ENCODE measurements at places on chromosomes 3 and 15.

DNA sequence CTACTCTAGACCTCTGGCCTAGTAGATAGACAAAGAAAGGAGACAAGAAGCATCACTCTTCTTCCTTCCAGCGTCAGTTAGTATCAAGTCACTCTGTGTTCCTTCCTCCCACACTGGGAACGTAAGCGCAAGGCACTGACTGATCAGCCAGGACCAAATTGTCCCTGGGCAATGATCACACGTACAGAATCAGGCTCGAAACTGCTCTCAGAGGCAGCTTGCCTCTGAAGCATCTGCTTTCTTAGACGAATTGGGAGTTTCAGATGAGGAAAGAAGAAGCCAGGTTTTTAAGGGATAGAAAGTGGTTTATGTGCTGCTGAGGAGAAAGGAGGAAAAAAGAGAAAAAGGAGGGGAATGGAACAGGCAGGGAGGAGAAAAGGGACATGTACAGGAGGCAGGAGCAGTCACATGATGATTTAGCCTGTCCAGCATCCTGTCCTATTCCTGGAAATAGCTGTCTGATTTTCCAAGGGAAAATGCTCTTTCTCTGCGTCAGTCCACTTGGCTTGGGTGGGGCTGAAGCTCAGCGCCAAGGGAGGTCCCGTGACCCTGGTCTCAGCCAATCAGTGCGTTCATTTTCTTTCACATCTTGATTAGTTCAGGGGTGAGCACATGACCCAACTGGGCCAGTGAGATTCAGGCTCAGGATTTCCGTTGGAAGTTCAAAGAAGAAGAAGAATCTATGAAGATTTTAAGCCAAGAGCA lies 102.0 kb upstream of the PRICKLE2 start:
- DNase-seq: no peak

DNA sequence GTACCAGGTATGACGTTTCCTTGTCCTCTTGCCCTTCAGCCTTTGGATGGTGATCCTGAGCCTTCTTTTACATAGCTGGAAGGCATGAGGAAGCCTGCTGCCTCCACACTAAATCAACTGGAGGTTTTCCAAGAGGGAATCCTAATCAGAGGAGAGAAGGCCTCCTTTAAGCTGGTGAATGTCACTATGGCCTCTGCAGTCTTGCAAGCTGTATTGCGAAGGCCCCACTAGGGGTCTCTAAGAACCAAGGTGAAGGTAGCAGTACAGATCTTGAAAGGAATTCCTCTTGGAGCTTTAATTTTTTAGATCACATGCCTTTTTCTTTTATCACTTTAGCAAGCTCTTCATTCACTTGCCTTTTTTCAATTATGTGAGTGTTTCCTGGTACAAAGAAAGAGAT lies 119.2 kb downstream of the GHSR start:
- no peak for DNase-seq

DNA sequence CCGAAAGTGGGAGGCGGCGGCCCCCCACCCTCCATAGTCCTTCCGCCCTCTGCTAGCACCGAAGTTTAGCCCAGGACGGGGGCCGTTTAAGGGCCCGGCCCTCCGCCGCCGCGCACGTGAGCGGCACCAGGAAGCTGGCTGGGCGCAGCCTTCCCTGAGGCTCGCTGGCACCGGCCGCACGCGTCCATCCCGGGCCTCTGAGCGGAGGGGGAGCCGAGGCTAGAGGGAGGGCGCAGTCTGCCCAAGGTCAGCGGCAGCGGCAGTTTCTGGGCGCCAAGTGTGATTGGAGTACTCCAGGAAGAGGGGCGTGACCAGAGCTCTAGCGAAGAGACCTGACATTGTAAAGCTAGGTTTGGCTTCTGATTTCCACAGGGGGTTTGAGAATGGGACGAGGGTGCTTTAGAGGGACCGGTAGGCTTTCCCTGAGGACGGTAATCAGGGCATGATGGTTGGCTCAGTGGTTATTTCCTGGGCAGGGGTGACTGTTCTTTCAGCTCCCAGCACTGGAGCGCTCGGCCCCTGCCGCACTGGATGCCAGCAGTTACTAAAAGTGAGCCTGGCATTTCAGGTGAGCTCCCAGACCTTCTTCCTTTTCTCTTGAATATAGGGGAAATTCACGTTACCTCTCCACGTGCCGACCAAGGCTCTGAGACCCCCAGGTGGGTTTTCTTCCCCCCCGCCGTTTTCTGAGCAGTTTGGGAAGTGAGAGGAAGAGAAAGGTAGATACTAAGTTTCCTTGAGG lies 853 bp downstream of the TEX264 start:
- peak; percentile 23 for DNase-seq

GRCh38 chr15:57969355-57969754 lies 96.2 kb downstream of the ALDH1A2 start:
- DNase-seq: no peak

- no peak for DNase-seq
Measured at GRCh38 chr3:191768421-191768820, 307.5 kb downstream of the PYDC2 start.

DNA sequence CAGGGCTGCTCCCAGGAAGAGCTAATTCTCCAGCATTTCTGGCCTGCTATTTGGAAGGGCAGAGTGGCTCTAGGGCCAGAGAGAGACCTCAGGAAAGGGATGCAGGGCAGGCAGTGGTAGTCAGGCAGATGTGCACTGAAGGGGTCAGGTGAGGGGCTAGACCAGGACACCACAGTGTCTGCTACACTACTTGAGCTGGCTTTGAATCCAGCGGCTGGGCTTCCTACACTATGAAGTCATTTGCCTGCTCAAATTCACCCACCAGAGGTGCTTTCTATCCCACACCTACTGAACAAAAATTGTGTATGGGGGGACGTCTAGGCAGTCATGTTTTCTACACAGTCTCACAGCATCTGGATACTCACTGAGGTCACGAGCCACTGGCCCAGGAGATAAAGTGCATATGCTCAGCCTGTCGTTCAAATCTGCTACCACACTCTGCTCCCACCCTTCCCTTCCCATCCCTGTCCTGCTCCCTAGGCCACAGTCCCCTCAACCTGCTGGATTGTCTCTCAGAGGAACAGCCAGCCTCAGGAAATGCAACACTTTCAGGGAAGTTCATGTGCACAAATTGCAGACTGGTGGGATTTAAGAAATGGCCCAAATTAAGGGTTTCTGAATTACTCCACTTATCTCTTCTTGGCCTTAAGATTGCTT lies 49.9 kb upstream of the SLC6A11 start:
- no peak for DNase-seq

DNA sequence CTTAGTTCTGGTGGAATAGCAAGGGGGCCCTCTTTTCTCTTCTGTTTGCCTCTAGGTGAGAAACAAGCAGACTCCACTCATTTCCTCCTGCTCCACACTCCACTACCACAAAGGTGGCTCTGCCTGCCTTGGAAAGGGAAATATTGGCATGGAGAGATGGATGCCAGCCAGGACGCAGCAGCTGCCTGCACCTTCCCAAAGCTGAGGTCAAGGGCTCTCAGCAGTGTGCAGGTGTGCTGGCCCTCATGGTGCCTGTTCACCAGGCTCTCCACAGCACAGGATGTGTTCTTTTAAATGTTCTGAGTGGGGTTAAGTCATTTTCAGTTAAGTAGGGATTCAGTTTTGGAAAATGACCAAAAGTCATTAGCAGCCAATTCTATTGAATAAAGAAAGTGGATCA lies 211.2 kb upstream of the STRIT1 start:
- DNase-seq: no peak

DNA sequence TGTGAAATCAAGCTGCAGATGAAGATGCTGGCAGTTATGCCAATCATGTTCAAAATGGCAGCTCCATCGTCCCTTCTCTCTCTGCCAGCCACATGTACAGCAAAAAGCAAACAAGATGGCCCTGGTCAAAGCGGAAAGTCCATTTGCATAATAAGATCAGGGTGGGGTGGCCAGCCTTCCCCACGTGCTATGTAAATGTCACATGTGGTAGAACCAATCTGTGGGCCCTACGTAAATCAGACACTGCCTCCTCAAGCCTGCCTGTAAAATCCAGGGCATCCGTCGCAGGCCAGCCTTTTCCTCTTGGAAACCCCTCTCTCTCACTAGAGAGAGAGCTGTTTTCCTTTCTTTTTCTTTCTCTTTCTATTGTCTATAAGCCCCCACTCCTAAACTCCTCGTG lies 243.5 kb upstream of the KBTBD8 start:
- DNase-seq: no peak

GRCh38 chr3:65083240-65083639 lies 395.4 kb upstream of the ADAMTS9 start:
- no peak for DNase-seq

DNA sequence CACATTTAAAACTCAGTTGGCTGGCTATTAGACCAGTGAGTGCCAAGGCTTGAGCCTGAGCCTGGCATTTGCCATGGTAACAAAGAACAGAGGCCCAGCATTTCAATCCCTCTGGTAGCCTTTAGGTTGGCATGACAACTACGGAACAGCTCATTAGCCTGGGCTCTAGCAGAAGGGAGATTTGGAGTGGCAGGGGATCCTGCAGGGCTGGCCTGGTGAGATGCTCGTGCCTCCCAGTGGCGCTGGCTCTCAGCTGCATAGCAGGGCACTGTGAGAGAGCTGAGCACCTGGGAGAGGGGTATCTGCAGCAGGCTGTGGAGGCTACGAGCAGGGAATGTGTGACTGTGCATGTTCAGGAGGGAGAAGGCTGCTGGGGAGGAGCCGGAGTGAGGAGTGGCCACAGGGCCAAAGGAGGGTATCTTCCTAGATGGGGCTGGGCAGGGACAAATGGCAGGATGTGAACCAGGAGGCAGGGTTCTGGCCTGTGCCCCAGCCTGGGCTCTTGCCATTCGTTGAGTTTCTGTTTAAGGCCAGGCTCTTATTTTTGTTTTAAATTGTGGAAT lies 5.6 kb upstream of the ABTB1 start:
- DNase-seq: no peak

GRCh38 chr3:43005253-43005652 lies 26.1 kb downstream of the GASK1A start:
- DNase-seq: no peak

GRCh38 chr3:50003216-50003615 lies 63.3 kb downstream of the RBM6 start:
- DNase-seq: no peak

GRCh38 chr3:183538486-183538885 lies 17.0 kb downstream of the KLHL6 start:
- no peak for DNase-seq

- no peak for DNase-seq
Measured at GRCh38 chr15:85318732-85319076, 61.7 kb upstream of the AKAP13 start.

DNA sequence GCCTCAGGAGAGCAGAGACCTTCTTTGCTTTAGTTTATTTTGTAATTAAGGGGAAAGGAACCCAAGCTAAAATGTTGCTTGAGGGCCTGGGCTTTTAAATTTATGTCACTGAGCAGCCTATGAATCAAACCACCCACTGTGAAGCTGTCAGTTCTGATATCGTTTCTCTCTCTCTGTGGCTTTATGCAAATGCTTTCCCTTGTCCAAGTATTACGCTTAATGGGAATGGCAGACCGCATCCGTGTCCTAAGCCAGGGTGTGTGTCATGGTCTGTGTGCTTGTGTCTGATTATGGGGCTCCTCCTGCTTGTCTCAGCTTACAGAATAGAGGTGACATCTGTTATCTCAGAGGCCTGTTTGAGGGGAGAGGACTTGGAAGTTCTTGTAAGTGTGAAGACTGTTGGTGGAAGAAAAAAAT lies 82.4 kb downstream of the EBLN2 start:
- no peak for DNase-seq

DNA sequence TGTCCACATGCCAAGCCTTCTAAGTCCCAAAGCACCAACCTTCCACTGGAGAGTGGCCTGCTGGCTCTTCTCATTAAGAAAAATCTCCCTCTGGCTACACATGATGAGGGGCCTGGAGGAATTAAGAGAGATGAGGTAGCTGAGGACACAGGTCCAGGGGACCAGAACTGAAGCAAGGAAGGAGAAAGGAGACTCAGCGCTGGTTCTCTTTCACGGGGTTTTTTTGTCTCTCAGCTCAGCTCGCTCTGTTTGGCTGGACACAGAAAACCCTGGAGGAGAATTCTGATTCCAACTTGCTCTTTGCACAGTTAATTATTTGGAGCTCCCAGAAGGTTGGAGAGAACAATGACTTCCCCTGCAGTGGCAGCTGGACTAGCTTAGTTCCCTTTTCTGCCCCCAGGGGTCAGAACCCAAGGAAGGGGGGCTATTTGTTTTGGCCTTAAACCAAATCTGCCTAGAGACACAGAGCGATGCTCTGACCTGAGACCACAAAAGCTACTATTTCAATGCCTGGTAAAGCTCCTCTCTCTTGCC lies 507.6 kb downstream of the FHIT start:
- no peak for DNase-seq

DNA sequence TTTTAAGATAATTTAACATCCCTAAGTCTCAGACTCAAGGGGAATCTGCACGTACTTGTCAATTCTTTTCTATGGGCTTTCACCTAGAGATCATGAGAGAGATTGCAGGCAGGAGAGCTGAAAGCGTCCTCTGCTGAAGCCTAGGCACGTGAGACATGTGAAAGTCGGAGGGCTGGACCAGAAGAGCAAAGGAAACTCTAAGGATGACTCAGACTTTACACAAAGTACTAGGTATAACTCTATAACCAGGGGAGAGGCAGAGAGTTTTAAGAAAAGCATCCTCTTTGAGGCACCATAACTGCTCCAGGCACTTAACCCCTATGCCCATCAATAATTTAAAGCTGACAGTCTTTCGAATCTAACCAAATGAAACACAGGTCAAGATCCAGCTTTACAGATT lies 436.6 kb downstream of the VGLL3 start:
- no peak for DNase-seq

DNA sequence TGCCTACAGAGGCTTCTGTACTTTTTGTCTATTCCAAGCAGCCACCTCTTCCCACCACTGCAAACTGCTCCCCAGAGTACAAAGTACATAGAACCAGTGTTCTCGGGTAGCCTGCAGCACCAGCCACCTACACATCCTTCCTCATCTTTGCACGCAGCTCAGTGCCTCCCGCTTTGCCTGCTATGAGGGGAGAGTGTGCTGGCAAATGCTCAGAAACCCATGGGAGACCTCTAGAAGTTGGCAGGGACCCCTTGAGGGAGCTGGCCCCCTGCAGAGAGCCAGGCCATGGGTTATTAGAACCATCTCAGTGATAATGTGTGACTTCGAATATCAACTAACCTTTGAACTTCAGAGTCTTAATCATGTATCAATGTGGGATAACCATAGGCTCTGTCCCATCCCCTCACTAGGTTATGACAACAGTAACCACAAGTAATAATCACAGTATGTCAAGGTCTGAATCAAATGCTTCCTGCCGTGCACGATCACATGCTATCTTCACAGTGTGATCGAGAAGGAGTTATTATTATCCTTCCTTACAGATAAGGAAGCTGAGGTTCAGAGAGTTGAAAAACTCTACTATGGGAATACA lies 22.8 kb upstream of the SMAD3 start:
- DNase-seq: no peak

GRCh38 chr15:96403071-96403470 lies 72.6 kb downstream of the NR2F2 start:
- no peak for DNase-seq

DNA sequence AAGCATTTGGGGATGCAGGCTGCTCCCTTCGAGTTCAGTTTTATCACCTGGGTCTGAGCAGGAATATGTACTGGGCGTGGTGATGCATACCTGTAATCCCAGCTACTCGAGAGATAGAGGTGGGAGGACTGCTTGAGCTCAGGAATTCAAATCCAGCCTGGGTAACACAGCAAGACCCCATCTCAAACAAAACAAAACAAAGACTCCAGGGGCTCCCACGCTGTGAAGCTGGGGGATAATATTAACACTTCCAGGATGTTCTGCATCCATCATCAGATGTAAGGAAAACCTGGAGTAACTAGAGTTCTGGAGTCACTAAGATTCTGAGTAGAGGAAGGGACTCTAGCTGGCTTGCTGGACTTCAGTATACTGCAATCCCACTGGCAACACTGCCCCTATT lies 40.6 kb downstream of the LYZL4 start:
- no peak for DNase-seq

- no peak for DNase-seq
Measured at GRCh38 chr3:145727476-145727875, 433.5 kb downstream of the PLOD2 start.
